Activated T-cell treated with anti-CD3 and anti-CD28 coated beads, Interleukin-2, amount 50 U/mL, for 4 hours (primary cell): ENCODE measurements at places on chromosomes 5 and 9. TPM values are rescaled to one million over a fixed set of nuclear protein-coding genes. Genes with fewer than 3 reads are reported as not detected.

GRCh38 chr5:34028349-34028748, 14.7 kb downstream of the C1QTNF3 start:
- DNase-seq, result no peak

The SPATA9 gene
- total RNA-seq, result not detected

DNA sequence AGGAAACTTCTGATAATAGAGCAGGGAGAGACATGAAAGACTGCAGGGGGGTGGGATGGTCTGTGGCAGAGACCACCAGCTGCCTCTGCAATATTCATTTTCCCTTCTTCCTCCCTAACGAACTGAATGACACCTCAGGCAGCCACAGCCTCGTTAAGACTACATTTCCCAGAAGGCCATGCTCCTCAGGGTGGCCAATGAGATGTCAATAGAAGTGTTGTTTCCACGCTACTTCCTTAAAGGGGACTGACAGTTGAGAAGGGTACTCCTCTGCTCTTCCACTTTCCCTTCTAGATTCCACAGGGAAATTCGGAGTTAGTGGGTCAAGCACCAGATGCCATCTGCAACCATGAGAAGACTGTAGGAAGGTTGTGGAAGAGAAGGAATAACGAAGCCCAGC, 52.0 kb upstream of the DAPK1 start:
- no peak for DNase-seq

GRCh38 chr5:136981936-136982335, 517.2 kb downstream of the SPOCK1 start:
- no peak for DNase-seq

GRCh38 chr9:12963537-12963936, 188.7 kb downstream of the LURAP1L start:
- DNase-seq, result no peak

The WDR38 gene
- not detected for total RNA-seq

DNA sequence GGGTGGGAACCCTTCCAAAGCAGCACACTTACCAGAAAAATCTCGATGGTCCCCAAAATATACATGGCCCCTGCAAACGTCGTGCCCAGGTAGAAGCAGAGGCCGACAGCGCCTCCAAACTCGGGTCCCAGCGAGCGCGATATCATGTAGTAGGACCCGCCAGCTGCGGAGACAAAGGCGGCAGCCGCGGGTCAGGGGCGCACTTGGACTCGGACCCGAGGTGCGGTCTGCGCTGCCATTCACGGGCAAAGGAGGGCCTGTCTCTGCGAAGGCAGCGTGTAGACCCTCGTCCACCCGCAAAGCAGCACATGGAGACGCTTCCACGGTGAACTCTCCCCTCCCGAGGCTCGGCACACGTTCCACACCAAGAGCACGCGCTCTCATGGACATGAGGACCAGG, 25.0 kb downstream of the SLC12A7 start:
- DNase-seq, result no peak

GRCh38 chr5:132747616-132748440, 602 bp downstream of the CCNI2 start:
- peak; percentile 52 for DNase-seq

GRCh38 chr9:84659313-84659712, 10.2 kb upstream of the NTRK2 start:
- no peak for DNase-seq

- DNase-seq, result no peak
Observed at GRCh38 chr5:52830650-52831049, 42.9 kb downstream of the ITGA1 start.

DNA sequence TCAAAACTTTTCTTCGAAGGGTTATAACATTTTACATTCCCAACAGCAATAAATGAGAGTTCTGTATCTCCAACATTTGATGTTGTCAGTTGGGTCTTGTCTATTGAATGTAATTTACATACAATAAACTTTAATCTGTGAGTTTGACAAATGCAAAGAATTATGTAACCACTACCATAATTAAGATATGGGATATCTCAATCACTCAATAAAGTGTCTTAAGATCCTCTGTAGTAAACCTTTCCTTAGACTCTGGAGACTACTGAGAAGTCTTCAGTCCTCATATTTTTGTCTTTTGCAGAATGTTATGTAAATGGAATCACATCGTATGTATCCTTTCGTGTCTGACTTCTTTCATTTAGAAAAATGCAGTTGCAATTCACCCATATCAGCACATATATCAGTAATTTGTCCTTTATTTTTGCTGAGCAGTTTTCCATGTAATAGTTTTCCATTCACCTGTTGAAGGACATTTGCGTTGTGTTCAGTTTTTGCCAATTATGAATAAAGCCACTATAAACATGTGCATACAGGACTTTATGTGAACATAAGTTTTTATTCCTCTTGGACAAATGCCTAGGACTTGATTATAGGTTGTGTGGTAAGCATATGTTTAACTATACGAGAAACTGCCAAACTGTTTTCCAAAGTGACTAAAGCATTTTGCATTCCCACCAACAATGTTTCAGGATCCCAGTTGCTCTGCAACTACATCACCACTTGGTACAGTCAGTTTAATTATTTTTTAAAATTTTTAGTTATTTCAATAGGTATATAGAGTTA, 784.6 kb upstream of the ZNF608 start:
- no peak for DNase-seq

The CCL28 gene
- total RNA-seq, result 5.9 TPM

The LMX1B gene
- not detected for total RNA-seq

- DNase-seq, result no peak
Observed at GRCh38 chr5:173594061-173594460, 22.4 kb downstream of the BOD1 start.

The DBH gene
- total RNA-seq, result not detected

GRCh38 chr5:113263545-113263944, 171.2 kb downstream of the TSSK1B start:
- no peak for DNase-seq

DNA sequence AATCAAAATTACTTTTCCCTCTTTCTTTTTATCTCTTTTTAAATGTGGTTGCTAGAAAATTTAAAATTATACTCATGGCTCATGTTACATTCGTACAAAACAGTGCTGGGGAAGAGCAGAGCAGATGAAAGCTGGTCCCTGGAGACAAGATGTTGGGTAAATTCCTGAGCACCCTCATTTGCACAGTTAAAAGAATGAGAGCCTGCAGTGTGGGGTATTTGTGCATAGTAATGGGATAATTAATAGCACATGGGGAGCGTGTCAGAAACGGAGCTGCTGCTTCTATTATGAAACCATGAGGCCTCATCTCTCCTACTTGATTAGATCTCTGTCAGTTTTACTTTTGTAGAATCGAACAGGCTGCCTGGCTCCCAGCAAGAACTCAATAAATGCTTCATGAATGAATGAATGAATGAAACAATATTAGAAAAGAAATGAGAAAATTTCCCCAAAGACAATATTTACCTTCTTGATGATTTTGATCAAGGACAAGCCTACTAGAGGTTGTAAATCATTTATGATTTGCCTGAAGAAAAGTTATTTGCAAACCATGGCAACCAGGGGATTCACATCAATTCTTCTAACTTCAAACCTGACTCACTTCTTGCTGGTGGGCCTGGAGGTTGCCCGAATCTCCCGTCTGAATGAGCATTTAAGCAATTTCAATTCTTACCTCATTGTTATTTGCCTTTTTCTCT, 177.2 kb upstream of the TUT7 start:
- no peak for DNase-seq

GRCh38 chr5:10279328-10279727, 28.4 kb downstream of the CMBL start:
- no peak for DNase-seq

The ANKRD18B gene
- total RNA-seq, result not detected

The PELO gene
- total RNA-seq, result 21.2 TPM

The ELAVL2 gene
- total RNA-seq, result not detected

DNA sequence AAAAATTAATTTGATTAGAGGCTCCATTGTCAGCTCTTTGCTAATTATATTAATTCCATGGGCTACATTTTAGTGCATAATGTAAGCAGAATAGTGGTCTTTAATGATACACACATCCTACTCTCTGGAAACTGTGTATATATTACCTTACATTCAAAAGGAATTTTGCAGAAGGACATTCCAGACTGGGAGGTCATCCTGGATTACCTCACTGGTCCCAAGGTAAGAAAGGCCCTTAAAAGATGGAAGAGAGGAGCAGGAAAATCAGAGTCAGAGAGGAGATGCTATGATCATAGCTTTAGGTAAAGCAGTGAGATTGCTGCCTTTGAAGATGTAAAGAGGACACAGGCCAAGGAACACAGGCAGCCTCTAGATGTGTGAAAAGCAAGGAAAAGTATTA, 1180.8 kb downstream of the CDH12 start:
- no peak for DNase-seq

- DNase-seq, result no peak
Observed at GRCh38 chr5:147633173-147633572, 123.3 kb upstream of the DPYSL3 start.

GRCh38 chr9:81058782-81059181, 630.6 kb downstream of the TLE1 start:
- no peak for DNase-seq

DNA sequence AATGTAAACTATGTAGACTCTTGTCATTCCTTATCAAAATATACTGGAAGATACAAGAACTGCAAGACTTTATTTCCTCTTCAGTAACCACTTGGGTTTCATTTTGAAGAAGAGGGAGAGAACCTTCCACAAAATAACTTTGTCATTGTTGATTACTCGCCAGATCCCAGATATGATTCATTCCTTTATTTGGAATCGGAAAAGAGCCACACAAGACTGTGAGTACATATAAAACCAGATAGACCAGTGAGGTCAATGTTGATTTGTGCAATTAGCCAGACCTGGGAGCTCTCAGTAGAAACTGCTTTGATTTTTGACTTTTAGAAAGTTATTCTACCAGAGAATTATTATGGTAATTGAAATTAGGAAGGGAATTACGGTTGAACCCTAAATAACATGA, 146.1 kb downstream of the TMEM167A start:
- DNase-seq, result no peak

DNA sequence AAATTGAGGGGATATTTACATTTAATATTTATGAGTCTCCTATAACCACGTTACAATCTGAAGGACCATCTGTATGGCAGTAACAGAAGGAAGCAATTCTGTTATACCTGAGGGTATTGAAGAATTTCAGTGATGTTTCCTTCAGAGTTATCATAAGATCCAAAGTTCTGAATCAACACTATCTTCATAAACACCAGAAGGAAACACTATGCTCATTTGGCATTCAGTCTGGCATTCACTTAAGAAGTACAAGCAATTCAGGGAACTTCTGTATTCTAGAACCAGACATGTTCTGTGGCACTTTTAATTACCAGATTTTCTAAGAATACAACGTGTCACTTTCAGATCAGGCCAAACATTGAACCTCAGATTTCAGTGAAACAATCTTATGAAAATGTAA, 9.6 kb downstream of the DAB2 start:
- DNase-seq, result no peak

The BAAT gene
- 0.30 TPM for total RNA-seq
